ENCODE measurements at places on chromosomes 5 and 9.

- DNase-seq: no peak
These were observed 1.2 kb downstream of the ANKRD33B start for GRCh38 chr5:10564838-10565784.

DNA sequence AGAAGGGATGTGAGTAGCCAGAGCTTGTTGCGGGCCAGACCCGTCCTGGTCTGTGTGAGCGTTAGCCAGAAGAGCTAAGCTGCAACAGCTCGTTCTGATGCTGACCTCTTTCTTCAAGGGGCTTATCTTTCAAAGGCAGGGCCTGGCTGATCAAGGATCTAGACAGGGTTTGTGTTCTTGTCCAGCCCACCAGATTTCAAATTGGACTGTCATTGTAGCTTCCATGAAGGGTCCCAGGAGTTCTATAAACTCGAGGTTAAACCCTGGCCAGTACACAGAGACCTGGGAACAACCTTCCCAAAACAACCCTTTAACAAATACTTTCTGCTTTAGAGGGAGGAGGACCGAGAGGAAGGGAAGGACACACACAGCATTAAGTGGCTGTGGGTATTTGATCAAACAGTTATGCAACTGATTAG is 153.0 kb upstream of the TUT7 start:
- DNase-seq: no peak

- DNase-seq: no peak
These were observed 83.2 kb upstream of the LIFR start for GRCh38 chr5:38639377-38640358.

DNA sequence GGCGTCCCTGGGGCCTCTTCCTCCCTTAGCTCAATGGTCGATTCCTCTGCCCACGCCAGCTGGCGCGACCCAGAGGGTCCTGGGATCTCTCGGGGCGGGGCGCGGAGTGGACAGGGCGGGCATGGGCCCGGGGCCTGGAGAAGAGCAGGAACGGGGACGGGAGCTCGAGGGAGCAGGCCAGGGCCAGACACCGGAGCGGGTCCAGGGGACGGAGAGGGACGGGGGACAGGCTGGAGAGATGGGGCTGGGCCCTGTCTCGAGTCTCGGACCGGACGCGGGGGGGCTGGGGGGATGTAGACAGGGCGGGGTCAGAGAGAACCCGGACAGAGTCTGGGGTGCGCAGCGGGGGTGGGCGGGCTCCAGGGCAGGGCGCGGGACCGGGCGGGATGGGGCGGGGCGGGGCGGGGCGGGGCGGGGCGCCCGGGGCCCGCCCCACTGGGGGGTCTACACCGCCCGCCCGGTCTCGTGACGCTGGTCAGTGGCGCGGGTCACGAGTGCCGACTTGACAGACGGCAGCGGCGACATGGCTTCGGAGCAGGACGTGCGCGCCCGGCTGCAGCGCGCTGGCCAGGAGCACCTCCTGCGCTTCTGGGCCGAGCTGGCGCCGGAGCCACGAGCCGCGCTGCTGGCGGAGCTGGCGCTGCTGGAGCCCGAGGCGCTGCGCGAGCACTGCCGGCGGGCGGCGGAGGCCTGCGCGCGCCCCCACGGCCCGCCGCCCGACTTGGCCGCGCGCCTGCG is at the start of gene UAP1L1:
Gene UAP1L1, plus strand, starts transcription at position 508 of the 738 bp plus-strand sequence. Its CDS starts 16 bp downstream, at position 524.
- DNase-seq: peak; percentile 79
